ENCODE measurements at places on chromosomes 13 and 19. TPM values are rescaled to one million over a fixed set of nuclear protein-coding genes. Genes with fewer than 3 reads are reported as not detected.

PSPN gene
- 1.7 TPM for total RNA-seq

CPAMD8 gene
- total RNA-seq, result 50.9 TPM

DNA sequence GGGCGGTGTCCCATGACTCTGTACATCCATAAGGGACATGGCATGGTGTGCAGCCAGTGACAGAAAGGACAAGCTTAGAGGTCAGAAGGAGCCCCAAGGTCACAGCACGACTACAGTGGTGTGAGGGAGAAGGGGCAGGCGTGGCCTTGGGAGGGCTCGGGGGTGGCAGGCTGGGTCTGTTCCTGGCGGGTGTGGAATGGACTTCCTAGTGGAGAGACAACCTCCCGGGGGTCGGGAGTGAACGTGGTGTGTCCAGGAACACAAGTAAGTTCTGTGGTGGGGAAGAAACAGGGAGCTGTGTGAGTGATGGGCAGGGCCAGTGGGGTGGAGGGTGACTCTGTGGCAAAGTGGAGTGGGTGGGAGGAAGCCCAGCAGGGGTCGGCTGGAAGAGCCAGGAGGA lies 279.3 kb downstream of the TEX29 start:
- DNase-seq, result peak; percentile 61

- DNase-seq, result no peak
These were observed 1.6 kb upstream of the KRTDAP start for GRCh38 chr19:35491836-35492360.

KIRREL2 gene
- not detected for total RNA-seq

CEACAM21 gene
- 16.3 TPM for total RNA-seq

KMT5C gene
- 11.7 TPM for total RNA-seq

DNA sequence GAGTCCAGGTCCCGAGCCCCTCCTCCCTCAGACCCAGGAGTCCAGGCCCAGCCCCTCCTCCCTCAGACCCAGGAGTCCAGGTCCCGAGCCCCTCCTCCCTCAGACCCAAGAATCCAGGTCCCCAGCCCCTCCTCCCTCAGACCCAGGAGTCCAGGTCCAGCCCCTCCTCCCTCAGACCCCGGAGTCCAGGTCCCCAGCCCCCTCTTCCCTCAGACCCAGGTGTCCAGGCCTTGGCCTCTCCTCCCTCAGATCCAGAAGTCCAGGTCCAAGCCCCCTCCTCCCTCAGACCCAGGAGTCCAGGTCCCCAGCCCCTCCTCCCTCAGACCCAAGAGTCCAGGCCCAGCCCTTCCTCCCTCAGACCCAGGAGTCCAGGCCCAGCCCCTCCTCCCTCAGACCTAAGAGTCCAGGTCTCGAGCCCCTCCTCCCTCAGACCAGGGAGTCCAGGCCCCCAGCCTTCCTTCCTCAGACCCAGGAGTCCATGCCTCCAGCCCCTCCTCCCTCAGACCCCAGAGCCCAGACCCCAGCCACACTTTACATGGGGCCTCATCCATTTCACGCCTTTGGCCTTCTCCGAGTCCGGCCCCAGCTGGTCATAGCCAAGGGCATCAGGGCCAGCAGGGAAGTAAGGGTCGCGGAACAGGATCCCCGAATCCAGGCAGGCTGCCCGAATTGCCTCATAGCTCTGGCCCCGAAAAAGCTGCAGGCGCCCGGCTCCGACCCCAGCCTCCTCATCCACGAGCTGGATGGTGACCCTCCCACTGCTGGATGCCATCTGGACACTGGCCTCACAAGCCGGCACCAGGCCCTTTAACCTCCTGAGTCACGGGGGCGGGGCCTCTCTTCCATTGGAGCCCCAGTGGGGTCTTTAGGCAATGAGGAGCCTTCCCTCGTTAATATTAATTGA lies 628 bp downstream of the CAPN12 start:
- no peak for DNase-seq

TJP3 gene
- 23.0 TPM for total RNA-seq
